Stimulated activated CD4-positive, alpha-beta T cell treated with anti-CD3 and anti-CD28 coated beads, Interleukin-2, amount 100 ng/mL, for 24 hours (primary cell): ENCODE measurements at places on chromosomes 13 and 19.
A peak's percentile ranks its signal among the peaks of the same experiment; 100 is the strongest.

- no peak for DNase-seq
Observed at GRCh38 chr13:36259361-36260137, 38.1 kb downstream of the CCDC169 start.

GRCh38 chr13:24911133-24911908 is 147.4 kb downstream of the RNF17 start:
- no peak for DNase-seq

- DNase-seq, result peak; percentile 30
Observed at GRCh38 chr19:4916292-4917082, 7.2 kb downstream of the UHRF1 start.

GRCh38 chr19:7720351-7720750 is 11.6 kb downstream of the CLEC4G start:
- no peak for DNase-seq

- no peak for DNase-seq
Observed at GRCh38 chr19:46744005-46744691, 1.7 kb upstream of the FKRP start.

DNA sequence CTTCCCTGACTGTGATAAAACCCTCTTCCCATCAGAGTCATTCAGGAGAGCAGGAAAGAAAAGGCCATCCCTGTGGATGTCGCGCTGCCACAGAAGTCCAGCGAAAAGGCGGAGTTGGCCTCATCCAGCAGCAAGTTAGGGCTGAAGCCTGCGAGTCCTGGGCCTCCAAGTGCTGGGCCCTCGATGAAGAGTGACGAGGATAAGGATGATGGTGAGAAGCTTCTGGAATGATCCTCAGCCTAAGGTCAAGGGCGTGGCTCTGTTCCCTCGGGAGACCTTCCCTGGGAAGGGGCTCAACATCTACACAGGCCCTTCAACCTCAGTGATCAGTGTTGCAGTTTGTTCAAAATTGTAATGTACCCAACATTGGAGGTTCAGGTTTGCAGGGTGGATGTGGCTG is 22.3 kb downstream of the TEX29 start:
- DNase-seq, result no peak

DNA sequence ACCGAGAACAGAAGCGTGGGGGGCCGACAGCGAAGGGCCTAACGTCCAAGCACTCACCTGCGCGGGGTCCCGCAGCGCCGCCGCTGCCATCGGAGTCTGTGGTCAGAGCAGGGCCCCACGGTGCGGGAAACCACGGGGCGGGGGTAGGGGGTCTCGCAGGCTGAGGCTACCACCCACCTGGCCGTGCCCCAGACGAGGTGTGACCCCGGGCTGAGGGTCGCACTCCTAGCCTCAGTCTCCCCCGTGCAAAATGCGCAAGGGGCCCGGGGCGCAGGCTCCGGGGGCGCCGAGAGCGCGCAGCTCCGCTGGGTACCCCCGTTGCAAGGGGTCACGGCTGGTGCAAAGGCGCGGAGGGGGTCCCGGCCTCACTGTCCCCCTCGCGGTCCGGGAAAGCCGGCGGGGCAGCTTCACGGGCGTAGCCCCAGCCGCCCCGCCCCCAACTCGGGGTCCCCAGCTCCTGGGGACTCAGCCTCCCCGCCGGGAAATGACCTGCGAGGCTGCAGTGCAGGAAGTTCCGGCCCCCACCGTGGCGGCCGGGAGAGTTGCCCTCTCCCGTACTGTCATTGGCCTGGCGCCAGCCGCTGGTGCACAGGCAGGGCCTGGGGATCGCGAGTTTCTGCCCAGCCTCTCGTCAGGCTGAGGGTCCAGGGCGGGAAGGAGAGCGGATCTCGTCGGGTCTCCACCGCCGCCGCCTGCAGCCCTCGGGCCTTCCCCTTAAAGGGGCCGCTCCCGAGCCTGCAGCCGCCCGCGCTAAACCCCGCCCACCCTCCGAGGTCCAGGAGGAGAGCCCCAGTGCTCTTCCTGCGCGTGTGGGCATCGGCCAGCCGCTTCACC is at the start of gene ZNF792:
Gene ZNF792, minus strand, starts transcription at position 657 of the 834 bp plus-strand sequence. Its CDS starts 567 bp downstream, at position 90.
- peak; percentile 72 for DNase-seq

DNA sequence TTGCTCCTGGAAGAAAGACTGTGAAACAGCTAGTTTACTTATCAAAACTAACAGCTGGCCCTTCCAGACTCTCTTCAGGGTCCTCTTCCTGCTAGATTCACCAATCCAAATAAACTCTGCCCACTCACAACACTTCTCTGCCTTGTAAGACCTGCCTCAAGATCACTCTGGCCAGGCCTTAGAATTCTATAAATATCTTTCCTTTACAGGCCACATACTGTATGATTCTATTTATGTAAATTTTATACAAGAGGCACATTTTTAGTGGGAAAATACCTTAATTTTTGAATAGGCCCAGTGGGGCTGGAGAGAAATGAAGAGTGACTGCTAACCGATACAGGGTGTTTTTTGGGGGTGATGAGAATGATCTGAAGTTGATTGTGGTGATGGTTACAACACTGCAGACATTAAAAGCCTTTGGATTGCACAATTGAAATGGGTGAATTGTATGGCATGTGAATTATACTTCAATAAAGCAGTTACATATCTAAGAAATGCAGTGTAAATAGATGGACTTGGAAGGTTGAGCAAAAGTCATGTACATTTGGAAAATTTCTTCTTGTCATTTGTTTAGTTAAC is 141.8 kb downstream of the GPC5 start:
- DNase-seq, result no peak

DNA sequence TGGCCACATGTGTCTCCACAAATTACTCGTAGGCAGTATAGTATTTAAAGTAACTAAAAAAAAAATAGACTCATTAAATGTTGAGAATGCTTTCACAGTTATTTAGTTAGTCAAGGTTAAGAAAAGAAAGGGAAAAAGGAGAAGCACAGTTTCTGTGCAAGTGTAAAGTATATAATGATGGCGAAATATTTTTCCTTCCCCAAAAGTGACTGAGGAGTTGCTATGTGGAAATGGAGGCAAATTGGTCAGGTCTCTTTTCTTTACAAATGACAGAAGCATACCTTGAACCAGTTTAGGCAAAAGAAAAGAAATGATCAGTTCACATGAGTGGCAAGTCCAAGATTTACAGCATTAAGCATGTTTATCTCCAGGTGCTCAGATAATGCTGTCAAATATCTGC is 18.0 kb downstream of the CSNK1A1L start:
- DNase-seq, result no peak

DNA sequence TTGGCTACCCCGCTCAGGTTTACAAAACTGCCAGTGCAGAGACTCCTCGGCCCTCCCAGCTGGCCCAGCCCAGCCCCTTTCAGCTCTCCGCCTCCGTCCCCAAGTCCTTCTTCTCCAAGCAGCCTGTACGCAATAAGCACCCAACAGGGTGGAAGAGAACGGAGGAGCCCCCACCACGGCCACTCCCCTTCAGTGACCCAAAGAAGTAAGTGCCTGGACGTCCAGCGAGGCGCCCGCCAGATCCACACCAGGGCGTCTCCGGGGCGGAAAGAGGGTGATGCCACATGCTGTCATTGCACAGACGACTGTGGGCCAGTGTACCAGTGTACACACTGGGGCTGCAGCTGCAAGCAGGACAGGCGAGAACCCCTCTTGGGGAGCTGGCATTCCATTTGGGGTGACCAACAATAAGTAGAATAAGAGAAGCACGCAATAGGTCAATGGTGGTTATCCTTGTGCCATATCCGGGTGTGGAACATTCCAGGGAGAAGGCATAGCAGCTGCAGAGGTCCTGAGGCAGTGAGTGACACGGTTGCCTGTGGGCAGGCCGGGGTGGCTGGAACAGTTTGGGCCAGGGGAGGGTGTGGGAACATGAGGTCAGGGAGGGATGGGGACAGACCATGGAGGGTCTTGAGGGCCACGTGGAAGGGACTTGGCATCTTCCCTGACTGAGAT is 41.3 kb downstream of the DPF1 start:
- no peak for DNase-seq

DNA sequence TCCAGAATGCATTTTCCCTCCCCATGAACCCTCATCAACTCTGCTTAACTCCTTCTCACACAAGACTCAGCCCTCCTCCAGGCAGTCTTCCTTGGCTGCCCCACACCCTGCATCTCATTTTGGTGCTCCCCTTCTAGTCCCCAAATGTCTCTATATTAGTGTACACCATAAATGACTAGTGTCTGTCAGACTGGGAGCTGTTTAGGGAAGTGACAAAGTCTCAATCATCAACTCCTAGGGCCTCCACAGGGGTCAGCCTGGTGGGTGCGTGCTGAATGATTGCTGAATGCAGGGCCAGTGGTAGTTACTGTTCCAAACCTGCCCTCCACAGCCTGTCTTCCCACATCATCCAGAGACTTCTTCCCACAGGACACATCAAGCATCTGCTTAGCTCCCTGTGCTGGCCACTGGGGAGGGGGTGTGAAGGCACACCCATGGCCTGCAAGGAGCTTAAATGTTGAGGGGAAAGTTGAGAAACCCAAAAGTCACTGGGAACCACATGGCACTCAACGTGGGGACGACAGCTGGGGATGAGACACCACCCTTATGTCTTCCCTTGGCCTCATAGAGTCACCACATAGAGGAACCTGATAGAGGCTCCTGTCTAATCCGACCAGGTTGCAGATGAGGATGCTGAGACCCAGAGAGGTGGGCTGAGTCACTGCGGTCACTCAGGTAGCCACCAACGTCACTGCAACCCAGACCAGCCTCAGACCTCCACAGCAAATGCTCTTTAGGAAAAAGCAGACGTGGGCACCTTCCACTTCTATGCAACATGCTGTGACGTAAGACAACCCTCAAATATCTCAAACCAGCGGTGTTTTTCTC is 79.3 kb upstream of the TM9SF2 start:
- no peak for DNase-seq

- no peak for DNase-seq
Observed at GRCh38 chr19:33722456-33723239, 74.0 kb upstream of the KCTD15 start.

DNA sequence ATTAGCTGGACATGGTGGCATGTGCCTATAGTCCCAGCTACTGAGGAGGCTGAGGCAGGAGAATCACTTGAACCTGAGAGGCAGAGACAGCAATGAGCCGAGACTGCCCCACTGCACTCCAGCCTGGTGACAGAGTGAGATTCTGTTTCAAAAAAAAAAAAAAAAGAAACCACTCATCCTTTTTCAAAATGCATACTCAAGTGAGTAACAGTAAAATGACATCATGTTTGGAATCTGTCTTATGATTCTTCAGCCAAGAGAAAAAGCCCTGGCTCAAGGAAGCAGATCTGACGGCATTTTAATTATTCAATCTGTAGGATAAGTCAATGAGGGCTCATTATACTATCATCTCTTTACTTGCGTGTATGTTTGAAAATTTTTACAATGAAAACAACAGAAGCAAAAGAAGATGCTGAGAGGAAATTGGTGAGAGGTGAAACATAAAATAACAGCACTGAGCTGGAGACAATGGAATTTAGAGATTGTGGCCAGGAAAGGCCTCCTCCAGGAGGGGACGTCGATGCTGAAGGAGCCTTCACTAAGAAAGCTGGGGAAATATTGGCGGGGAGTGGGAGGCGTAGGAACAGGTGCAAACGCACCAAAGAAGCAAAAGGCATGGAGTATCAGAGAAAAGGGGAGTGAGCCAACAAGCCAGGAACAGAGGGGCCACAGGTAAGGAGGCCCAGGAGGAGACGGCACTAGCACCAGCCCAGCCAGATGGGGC is 12.9 kb upstream of the CCNE1 start:
- DNase-seq, result no peak

- peak; percentile 45 for DNase-seq
Observed at GRCh38 chr13:27619728-27620376, 477 bp downstream of the LNX2 start.

- no peak for DNase-seq
Observed at GRCh38 chr19:39106194-39106593, 19.4 kb upstream of the PAK4 start.

GRCh38 chr19:3691372-3691716 is 8.9 kb downstream of the PIP5K1C start:
- no peak for DNase-seq

DNA sequence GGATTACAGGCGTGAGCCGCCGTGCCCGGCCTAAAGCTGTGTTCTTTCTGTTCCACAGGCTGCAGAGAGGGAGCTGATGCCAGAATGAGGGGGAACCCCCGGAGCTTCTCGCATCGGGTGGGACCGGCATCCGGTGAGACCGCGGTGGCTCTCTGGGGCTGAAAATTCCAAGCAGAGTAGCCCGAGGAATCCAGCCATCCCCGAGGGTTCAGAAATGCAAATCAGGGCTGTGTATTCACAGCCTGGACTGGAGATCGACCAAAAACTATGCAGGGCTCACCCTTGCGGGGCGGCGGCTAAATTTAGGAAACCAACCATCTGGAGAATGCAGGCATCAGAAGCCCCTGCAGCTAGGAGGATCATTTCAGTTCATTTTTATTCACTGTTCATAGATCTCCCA is 99.2 kb downstream of the GNG7 start:
- DNase-seq, result no peak

DNA sequence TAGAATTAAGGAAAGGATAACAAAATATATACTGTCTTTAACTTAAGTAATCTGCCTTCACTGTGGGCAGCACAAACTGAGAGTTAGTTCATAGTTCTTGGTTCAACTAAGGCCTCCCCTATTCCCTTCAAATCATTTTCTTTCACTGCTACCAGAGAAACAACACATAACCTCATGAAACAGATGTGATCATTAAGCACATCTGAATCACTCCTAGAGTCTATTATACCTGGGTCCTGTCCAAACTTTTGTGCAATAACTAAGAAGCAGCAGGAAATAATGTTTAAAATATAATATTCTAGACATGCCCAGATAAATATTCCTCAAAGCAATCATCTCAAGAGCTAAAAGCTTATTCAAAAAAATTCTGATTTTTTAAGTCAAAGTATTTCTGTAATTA is 62.9 kb downstream of the ZC3H13 start:
- DNase-seq, result no peak

DNA sequence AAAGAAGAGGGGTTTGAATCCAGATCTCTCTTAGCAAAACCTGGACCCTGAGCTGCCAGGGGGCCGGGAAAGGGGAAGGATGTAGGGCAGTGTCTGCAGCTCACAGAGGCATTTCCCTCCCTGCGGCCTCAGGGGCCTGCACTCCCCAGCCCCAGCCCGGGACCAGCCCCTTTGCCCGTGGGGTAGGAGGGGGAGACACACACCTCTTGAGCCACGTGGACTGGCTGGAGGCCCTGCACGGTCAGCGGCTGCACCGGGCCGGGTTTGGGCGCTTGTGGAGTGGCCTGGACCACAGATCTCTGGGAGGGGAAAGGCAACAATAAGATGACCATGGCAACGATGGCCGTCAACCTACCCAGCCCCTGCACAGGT is 26.9 kb downstream of the RFX1 start:
- no peak for DNase-seq

GRCh38 chr13:103039183-103039582 is 27.0 kb downstream of the SLC10A2 start:
- DNase-seq, result no peak

- DNase-seq, result no peak
Observed at GRCh38 chr13:99268822-99269221, 10.6 kb upstream of the GPR18 start.

- DNase-seq, result no peak
Observed at GRCh38 chr13:112831196-112831595, 137.8 kb upstream of the MCF2L start.

DNA sequence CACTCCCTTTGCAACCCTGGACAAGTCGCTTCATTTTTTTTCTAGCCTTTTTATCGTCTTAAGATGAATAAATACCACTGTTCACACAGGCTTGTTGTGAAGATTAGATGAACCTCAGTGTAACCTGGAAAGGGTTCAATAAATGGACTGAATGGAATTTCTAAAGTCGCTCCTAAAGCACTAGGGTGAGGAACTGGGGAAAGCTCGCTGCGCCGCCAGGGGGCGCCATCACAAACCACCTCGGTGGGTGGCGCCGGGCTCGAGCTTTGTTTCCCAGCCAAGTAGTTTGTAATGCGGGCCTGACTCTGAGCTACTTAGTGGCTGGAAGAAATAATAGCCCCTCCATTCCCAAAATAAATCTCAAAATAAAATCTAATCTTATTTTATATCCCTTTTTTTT is 2.2 kb upstream of the CEACAM6 start:
- peak; percentile 86 for DNase-seq

GRCh38 chr13:44755872-44756271 is 179.7 kb upstream of the TSC22D1 start:
- no peak for DNase-seq
